Naive thymus-derived CD8-positive, alpha-beta T cell (primary cell): ENCODE measurements at places on chromosomes 3 and 15. TPM values are rescaled to one million over a fixed set of nuclear protein-coding genes. Genes with fewer than 3 reads are reported as not detected.

The RYR3 gene
- not detected for total RNA-seq

The SLC22A14 gene
- total RNA-seq = not detected

The DUOXA1 gene
- total RNA-seq = 0.77 TPM

DNA sequence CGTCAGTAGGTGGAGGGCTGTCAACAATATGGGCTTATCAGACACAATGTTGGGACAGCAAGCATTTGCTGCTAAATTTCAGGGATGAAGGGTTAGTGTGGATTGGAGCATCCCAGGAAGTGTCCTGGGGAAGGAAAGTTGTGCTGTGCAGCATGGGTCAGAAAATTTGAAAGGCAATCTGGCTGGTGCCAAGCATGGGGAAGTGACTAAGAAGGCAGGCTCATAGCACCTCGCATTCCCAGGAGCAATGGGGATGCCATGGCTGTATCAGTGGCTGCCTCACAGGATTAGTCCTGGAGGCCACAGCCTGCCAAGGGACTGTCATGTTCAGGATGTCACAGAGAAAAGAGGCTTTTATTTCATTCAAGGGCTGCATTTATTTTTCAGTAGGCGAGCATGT, 322.4 kb upstream of the TRIM42 start:
- H3K36me3 ChIP-seq = no peaks in the 10 kb centered on the region
- no peak overlapping the region for H3K27ac ChIP-seq
- H3K4me1 ChIP-seq = no peaks in the 10 kb centered on the region
- peaks cover 20% of the 10 kb centered on the region for H3K27me3 ChIP-seq
- H3K4me3 ChIP-seq = no peak overlapping the region

DNA sequence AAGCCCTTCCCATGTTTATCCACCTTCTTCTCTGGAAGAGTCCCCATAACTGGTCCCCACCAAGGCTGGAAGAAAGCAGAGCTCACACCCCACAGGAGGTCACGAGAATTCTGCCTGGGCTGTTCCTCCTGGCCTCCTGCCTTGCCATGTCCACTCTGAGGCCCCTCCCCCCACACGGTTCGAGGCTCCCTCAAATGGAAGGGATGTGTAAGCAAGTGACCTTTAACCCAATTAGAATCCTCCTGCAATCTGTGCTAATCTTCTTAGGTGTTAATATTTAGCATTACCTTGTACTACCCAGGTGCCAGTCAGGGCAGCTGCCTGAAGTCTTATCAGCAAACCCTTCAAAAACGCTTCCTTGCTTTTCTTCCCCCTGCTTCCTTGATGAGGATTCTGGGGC, 32.4 kb upstream of the DYNC1LI1 start:
- peaks cover 7% of the 10 kb centered on the region for H3K27me3 ChIP-seq
- H3K4me1 ChIP-seq = no peaks in the 10 kb centered on the region
- no peak overlapping the region for H3K4me3 ChIP-seq
- DNase-seq = no peak

The TASOR gene
- total RNA-seq = 103 TPM

The BOC gene
- total RNA-seq = not detected

GRCh38 chr15:100001405-100001804, 268.2 kb upstream of the LYSMD4 start:
- H3K4me1 ChIP-seq = no peaks in the 10 kb centered on the region
- no peak overlapping the region for H3K4me3 ChIP-seq
- H3K27me3 ChIP-seq = no peaks in the 10 kb centered on the region
- peak overlapping the region; percentile 53 for H3K27ac ChIP-seq

The GPR27 gene
- not detected for total RNA-seq

DNA sequence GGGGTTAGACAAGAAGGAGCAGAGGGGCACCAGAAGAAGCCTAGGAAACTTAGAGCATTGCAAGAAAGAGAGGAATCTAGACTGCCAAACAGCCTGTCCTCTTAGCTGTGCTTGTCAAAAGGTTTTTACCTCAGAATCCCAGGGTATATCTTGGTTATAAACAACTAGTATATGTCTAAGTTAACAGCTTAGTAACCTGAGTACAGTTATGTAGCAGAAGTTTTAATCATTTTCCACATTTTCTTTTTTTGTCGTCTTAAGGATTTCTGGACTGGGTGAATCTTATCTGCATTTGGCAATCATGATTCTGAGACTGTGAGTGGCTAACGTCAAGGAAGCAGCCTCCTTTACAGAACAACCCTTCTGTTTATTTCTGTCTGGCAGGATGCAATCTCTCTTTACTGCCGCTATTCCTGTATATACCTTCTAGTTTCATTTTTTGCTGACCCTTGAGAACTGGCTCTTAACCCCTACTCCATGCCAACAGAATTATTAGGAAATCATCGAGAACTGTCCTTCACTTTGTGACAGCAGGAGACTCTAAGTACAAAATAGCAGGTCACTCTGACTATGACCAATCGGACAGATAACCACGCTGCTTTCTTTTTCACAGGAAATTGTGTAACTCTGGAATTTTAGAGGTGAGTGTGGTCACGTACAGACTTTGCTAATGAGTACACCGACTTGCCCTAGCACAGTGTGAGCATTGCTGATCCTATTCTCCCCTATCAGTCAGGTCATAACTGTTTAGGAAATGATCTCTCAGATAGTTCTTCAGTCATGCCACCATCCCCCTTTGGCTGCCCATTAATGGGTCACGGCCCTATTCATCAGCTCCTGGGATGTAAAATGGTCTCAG, 3.3 kb upstream of the CP start:
- no peaks in the 10 kb centered on the region for H3K36me3 ChIP-seq
- no peaks in the 10 kb centered on the region for H3K27me3 ChIP-seq
- no peak for DNase-seq
- H3K4me1 ChIP-seq = peaks cover 24% of the 10 kb centered on the region
- peak overlapping the region; percentile 49 for H3K4me3 ChIP-seq

DNA sequence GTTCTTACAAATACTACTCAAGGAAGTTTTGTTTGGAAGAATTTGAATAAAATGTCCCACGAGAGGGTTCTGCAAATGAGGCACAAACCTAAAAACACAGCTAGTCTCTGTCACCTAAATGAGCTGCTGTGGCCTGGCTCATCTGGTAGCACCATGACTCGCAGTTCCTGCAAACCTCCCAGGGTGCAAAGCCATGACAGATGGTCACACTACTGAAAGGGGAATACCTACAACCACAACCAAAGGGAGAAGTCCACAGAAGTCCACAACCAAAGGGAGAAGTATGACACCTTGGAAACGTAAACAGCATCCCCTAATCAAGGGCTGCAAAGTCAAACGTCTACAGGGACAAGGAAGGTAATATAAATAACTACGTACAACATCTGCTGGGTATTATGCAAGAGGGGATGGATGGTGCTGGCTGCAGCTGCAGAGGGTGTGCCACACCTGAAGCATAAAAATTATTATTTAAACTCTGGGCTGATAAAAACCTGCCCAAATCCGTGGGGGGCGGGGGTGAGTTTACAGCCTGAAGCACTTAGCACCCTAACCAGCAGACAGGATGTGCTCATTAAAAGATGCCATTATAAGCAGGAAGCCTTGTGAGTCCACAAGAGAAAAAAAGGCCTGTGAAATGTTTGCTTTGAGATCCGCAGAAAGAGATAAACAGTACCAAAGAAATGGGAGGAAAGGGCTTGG, 184.0 kb downstream of the MAGI1 start:
- DNase-seq = no peak
- H3K27me3 ChIP-seq = no peaks in the 10 kb centered on the region
- no peak overlapping the region for H3K4me3 ChIP-seq
- no peak overlapping the region for H3K27ac ChIP-seq

DNA sequence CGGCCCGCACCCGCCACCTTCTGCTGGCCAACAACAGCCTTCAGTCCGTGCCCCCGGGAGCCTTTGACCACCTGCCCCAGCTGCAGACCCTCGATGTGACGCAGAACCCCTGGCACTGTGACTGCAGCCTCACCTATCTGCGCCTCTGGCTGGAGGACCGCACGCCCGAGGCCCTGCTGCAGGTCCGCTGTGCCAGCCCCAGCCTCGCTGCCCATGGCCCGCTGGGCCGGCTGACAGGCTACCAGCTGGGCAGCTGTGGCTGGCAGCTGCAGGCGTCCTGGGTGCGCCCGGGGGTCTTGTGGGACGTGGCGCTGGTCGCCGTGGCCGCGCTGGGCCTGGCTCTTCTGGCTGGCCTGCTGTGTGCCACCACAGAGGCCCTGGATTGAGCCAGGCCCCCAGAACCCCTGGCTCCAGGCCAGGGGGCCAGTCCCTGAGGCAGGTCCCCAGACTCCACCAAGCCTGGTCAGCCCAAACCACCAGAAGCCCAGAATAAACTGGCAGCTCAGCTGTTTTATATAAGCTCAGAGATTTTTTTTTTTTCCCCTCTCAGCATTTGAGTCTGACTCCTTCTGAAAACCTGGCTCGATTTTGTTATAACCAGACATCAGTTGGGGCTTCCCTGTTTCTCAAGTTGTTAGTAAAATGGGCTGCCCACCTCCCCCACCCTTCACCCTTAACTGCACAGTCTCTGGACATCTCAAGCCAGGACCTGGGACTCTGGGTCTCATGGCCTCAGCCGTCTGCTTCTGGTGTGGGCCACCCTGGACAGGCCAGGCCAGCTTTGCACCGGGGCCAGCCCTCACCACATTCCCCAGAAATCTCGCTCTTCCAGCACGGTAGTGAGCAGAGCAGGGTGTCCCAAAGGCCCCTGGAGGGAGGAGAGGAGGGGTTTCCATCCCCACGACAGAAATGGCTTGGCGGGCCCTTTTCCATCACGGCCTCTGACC, 1.6 kb downstream of the GP9 start:
- no peaks in the 10 kb centered on the region for H3K36me3 ChIP-seq
- H3K4me3 ChIP-seq = no peak overlapping the region
- peak overlapping the region; percentile 63 for H3K27ac ChIP-seq
- no peak for DNase-seq
- H3K27me3 ChIP-seq = no peaks in the 10 kb centered on the region

DNA sequence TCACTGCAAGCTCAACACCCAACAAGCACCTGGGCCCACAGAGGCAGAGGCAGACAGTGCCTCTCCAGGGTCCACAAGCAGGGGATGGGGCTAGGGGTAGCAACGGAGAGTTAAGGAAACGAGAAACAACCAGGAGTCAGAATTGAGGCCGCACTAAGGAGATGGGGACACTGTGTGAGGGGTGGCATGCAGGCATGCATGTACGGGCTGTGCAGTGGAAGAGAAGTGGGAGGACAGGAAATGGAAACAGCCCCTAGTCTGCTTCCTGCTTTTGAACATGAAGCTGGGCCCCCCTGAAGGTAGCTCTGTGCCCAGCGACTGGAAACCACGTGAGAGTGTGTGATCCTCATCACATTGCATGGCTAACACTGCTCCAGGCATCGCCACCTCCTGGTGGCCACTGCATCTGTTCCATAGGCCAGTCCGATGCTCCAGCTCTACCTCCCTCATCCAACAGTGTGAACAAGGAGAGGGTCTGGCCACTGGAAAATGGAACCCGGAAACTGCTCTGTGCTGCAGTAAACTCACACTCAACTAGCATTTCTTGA, 44.0 kb downstream of the XXYLT1 start:
- no peaks in the 10 kb centered on the region for H3K27me3 ChIP-seq
- peaks cover 2% of the 10 kb centered on the region for H3K36me3 ChIP-seq
- peaks cover 26% of the 10 kb centered on the region for H3K4me1 ChIP-seq

The RETNLB gene
- not detected for total RNA-seq

- no peaks in the 10 kb centered on the region for H3K4me1 ChIP-seq
- H3K4me3 ChIP-seq = no peak overlapping the region
- H3K27me3 ChIP-seq = no peaks in the 10 kb centered on the region
- no peak overlapping the region for H3K27ac ChIP-seq
- H3K36me3 ChIP-seq = no peaks in the 10 kb centered on the region
These were observed 493.9 kb downstream of the NLGN1 start for GRCh38 chr3:173891272-173892100.

DNA sequence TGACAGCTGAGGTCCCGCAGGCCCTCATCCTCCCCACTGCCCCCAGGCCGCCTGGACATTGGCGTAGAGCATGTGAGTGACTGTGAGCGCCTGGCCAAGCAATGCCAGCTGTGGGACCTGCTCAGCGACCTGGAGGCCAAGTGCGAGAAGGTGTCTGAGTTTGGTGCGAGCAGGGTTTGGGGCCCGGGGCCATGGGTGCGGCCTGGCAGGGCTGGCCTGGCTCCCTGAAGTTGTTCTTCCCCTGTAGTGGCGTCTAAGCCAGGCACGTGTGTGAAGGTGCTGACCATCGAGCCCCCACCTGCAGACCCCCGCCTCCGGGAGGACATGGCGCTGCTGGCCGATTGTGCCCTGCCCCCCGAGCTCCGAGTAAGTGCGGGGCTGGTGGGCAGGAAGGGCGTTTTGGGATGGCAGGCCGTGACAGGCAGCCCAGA, 4.2 kb downstream of the ABTB1 start:
- no peaks in the 10 kb centered on the region for H3K36me3 ChIP-seq
- H3K4me1 ChIP-seq = peaks cover 47% of the 10 kb centered on the region
- H3K27ac ChIP-seq = no peak overlapping the region
- H3K4me3 ChIP-seq = no peak overlapping the region

- H3K4me3 ChIP-seq = peak overlapping the region; percentile 90
- H3K4me1 ChIP-seq = peaks cover 22% of the 10 kb centered on the region
- H3K36me3 ChIP-seq = peaks cover 13% of the 10 kb centered on the region
- peak overlapping the region; percentile 90 for H3K27ac ChIP-seq
- no peak for DNase-seq
These were observed 580 bp upstream of the MAGEF1 start for GRCh38 chr3:184712248-184713039.

The CD200 gene
- total RNA-seq = 1.7 TPM

The ABHD5 gene
- total RNA-seq = 6.9 TPM

DNA sequence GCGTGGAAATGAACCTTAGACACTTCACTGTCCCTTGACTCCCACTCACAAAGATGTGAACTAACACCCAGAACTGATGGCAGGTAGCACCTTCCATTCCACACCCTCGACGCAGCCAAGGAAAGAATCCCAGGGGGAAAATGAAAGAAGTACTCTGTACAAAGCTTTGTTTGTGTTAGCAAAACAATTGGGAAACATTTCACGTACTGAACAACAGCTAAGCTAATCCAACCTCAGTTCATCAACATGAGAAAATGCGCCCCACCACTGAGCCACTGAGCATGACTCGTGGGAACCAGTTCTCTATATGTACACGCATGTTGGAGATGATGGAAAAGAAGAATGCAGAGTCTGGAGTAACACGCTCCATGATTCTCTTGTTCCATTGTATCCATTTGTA, 32.0 kb downstream of the CORO2B start:
- no peak overlapping the region for H3K27ac ChIP-seq
- no peak for DNase-seq
- H3K4me1 ChIP-seq = no peaks in the 10 kb centered on the region
- H3K4me3 ChIP-seq = no peak overlapping the region
- H3K36me3 ChIP-seq = no peaks in the 10 kb centered on the region
- H3K27me3 ChIP-seq = no peaks in the 10 kb centered on the region

DNA sequence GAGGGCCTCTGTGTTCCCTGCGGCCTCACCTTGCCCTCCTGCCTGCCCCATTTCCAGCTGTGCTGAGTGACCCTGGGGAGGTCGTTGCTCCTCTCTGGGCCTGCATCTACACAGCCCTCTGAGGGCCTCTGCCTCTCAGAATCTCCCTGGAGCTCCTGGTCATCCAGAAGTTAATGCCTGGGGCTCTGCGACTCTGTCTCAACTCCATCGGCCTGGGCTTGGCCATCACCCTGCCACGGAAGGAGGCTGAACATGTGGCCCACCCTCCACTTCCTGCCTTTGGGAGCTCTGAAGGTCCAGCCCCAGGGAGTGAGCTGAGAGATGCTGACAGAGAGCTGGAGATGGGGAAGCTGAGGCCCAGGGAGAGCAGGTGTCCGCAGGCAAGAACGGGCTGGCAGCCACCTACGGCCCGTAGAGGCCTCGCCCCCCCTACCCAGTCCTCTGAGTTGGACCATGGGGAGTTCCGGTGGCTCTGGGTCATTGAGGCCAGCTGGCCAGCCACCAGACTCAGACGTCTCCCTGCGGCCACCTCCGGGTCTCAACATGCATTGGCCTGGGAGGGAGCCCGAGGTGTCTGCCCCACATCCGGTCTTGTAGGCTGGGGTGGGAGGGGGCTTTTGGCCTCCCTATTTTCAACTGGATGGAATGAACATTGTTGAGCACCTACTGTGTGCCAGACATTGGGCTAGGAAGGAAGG, 34.2 kb downstream of the GRIP2 start:
- no peak for DNase-seq
- H3K4me3 ChIP-seq = no peak overlapping the region
- H3K4me1 ChIP-seq = peaks cover 11% of the 10 kb centered on the region
